ENCODE measurements at places on chromosomes 13 and 19.

DNA sequence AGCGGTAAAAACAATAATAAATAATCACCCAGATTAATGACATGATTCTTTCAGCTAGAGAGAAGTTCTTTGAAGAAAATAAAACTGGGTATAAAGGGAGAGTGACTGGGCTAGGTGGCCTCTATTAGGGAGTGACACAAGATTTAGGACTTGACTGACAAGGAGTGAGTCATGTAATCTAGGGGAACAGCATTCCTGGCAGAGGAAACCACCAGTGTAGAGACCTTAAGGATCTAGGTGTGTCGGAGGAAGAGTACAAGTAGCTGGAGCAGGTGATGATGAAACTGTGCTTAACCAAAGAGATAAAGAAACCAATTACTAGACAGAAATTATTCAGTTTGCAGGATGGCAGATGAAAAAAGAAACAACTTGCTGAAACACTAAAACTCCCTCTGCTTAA, 248.0 kb downstream of the RFC3 start:
- no peak for DNase-seq

DNA sequence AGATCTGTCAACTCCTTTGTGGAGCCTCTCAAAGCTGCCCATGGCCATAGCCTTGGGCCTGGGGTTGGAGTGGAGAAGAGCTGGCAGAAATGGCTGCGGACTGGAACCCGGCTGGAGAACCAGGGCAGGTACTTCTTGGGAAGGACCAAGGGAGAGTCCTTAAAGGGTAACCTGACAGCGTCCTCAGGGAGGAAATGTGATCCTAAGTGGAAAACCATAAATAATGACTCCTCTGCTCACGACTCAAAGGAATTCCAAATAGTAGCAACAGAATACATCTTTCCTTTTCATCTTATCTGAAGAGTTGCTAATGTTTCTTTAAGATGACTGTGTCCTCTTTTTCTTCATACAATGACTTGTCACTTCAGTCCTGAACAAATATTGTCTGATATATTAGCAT, 41.0 kb downstream of the RAP2A start:
- no peak for DNase-seq

- no peak for DNase-seq
Observed at GRCh38 chr13:114143806-114144605, 11.6 kb upstream of the RASA3 start.

DNA sequence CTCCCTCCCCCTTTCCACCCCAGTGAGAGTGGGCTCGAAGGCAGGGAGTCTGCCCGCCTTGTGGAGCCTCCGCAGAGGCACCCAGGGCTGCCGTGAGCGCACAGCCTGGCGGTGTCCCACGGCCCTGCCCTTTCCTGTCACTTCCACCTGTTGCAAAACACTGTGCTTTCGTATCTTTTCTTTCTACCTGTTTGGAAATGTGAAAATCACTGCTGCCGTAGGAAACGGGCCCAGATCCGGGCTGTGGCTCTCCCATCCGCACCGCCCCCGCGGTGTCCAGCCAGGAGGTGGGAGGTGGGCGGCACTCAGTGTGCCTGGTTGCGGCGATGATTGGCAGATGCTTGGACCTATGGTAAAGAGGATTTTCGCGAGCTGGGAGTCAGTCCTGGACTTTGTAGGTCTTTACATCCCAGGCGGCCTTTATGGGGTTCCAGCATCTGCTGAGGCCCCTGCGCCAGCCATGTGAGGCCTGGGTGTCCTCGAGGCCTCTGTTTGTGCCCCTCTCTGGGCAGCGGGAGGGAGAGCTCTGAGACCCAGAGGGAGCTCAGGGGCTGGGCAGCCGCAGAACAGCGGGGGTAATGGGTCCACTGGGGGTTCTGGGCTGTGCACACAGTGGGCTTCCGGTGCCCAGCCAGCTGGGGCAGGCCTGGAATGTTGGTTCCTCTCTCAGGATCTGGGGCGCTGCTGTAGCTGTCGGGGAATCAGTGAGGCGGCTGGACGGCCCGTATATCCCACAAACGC, 6.1 kb downstream of the STK11 start:
- no peak for DNase-seq

GRCh38 chr13:23561261-23561660, 9.0 kb upstream of the TNFRSF19 start:
- DNase-seq, result no peak

DNA sequence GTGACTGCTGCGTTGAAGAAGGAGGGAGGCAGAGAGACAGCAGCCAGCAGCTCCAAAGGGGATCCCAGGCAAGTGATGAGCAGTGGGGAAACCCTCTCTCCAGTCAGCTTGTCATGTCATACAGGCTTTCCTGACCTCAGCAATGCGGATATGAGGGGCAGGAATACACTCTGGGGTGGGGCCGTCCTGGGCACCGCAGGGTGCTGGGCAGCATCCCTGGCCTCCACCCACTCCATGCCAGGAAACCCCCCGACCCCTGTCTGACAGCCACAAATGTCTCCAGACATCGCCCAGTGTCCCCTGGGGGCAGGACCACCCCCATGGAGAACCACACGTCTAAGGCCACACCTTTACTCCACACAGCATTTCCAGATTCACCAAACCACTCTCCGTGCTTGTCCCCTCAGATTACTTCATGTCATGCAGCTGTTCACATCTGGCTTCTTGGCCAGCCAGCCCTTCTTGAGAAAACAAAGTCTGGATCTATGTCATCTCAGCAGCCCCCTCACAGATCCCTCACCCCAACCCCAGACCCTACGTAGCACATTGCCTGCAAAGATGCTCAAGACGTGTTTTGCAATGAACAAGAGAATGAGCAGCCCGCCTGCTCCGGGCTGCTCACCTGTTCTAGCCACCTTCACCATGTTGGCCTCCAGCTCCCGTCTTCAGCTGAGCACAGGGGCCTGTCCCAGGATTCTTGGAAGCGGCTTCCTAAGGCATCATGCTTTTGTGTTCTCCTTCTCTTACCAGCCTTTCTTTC, 46.5 kb downstream of the RFX2 start:
- no peak for DNase-seq

DNA sequence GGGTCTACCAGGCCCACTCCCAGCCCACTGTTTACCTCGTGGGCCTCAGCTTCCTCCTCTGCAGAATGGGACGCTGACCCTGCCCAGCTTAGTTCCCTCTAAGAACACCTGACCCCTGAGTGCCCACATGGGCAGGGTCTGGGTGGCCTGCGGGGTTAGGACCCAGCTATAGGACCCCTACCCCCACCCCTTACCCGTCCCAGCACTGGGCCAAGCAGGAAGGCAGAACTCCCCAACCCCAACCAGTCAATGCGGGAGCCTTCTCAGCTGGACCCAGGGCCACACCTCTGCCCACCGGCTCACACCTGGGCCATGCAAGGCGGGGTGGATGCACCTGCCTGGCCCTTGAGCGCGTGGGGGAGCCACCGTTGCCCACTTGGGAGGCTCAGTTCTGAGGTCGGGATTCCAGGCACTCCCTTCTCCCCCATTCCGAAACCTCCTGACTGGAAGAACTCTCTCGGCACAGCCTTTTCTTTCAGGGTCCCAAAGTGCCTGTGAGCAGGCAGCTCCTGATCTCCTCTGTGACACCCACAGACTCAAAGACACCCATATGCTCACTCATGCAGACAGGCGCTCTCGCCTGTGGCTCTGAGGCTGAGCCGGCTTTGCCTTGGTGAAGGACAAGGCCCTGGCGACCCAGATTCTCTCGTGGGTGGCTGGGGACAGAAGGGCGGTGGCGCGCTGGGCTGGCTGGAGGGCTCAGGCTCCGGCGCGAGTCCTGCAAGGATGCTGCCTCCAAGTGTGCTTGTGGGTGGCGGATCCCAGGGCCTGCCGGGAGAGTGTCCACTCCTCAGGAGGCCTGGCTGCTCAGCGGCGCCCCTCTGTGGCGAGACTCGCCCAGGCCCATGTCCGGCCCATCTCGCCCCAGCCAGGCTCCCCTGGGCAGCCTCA, 27.9 kb upstream of the PARP4 start:
- DNase-seq, result no peak

- DNase-seq, result no peak
Observed at GRCh38 chr19:40274585-40275544, 10.3 kb downstream of the AKT2 start.

- no peak for DNase-seq
Observed at GRCh38 chr19:35641515-35642151, at the start of gene ETV2. TSS of gene ETV2 (plus strand) at chr19:35641745. CDS start at chr19:35642461, 716 bp downstream.

- DNase-seq, result no peak
Observed at GRCh38 chr13:23752111-23753001, 136.8 kb downstream of the MIPEP start.
